ENCODE measurements at places on chromosomes 12 and 14. TPM values are rescaled to one million over a fixed set of nuclear protein-coding genes. Genes with fewer than 3 reads are reported as not detected.

- no peak overlapping the region for H3K27ac ChIP-seq
- peaks cover 64% of the 10 kb centered on the region for H3K4me1 ChIP-seq
- no peaks in the 10 kb centered on the region for H3K36me3 ChIP-seq
- no peaks in the 10 kb centered on the region for H3K27me3 ChIP-seq
- H3K4me3 ChIP-seq = no peak overlapping the region
Observed at GRCh38 chr12:108720757-108721514, 10.4 kb downstream of the CORO1C start.

DNA sequence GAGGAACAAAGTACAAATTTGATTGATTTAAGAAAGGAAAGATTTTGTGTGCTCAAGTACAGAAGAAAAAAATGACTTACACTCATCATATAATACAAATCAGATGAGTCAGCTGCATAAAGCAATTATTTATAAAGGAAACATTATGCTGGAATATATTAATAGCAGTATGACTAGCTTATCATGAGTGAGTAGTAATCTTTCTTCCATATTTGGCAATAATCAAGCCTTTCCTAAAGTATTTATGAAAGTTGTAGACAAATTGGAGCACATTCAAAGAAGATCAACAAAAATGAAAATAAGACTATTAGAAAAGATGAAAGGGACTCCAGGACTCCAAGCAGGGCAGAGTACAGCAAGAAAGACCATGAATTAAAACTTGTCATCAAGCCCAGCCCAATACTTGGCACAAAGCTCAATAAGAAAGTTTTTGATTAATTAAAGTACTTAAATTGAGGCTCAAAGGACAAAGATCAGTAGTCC is 32.8 kb downstream of the CCER1 start:
- H3K4me3 ChIP-seq = no peak overlapping the region
- H3K4me1 ChIP-seq = no peaks in the 10 kb centered on the region
- H3K27ac ChIP-seq = no peak overlapping the region
- H3K36me3 ChIP-seq = no peaks in the 10 kb centered on the region

GRCh38 chr14:61328626-61329262 is 7.4 kb downstream of the PRKCH start:
- no peak overlapping the region for H3K4me3 ChIP-seq
- H3K27me3 ChIP-seq = peaks cover 5% of the 10 kb centered on the region
- H3K27ac ChIP-seq = no peak overlapping the region
- H3K36me3 ChIP-seq = no peaks in the 10 kb centered on the region

The ABCD2 gene
- not detected for total RNA-seq

GRCh38 chr12:91023326-91024004 is 18.7 kb upstream of the EPYC start:
- H3K27me3 ChIP-seq = no peaks in the 10 kb centered on the region
- no peaks in the 10 kb centered on the region for H3K4me1 ChIP-seq
- no peak for DNase-seq
- no peak overlapping the region for H3K4me3 ChIP-seq

- peaks cover 20% of the 10 kb centered on the region for H3K27me3 ChIP-seq
- no peak overlapping the region for H3K4me3 ChIP-seq
- H3K36me3 ChIP-seq = no peaks in the 10 kb centered on the region
- H3K4me1 ChIP-seq = no peaks in the 10 kb centered on the region
Observed at GRCh38 chr14:88154926-88155325, 150.0 kb downstream of the GPR65 start.
